ENCODE measurements at places on chromosomes 3 and 15.

DNA sequence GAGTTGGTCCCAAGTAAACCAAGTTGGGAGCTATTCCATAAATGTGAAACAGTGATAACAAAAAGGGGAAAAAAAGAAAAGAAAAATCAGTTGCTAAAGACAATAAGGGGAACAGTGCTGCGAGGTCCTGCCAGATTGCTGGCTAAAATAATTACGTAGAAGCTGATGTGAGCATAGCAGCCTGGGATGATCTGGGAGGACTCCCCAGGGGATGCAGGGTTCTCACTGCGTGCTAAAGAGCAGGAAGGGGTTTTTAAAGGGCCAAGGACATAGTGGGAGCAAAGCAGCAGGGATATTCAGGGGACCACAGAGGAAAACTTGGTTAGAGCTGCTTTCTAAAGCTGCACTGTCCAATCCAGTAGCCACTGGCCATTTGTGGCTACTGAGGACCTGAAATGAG lies 133.0 kb upstream of the UMPS start:
- DNase-seq = no peak

DNA sequence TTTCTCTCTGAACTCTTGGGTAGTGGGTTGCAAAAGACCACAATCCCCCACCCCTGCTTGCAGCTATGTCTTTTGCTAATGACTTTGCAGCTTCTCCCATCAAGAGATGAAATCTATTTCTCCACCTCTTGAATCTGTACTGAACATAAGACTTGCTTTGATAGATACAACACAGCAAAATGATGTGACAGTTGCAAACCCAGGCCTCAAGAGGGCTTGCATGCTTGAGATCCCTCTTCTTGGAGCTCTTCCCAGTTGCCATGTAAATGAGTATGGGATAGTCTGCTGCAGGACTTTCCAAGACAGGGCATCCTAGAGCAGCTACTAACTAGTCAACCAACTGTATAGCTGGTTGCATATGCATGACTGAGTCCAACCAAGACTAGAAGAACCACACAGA lies 783.6 kb downstream of the PDCD6IP start:
- DNase-seq = no peak

DNA sequence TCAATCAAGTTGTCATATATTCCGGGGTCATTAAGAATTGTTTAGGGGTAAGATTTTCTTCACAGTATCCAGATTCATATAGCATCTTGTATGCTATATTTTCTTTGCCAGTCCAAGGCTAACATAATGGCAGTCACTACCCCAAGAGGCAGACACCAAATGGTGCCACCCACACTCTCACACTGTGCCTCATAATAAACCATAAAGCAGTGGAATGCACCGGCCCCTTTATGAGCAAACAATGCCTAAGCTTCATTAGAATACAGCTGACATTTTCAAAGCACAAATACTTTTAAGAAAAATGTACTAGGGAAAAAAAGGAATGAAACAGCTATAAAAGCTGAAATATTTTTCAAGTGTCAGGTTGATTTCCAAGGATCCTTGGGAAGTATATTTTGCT lies 121.6 kb downstream of the TFDP2 start:
- DNase-seq = no peak

DNA sequence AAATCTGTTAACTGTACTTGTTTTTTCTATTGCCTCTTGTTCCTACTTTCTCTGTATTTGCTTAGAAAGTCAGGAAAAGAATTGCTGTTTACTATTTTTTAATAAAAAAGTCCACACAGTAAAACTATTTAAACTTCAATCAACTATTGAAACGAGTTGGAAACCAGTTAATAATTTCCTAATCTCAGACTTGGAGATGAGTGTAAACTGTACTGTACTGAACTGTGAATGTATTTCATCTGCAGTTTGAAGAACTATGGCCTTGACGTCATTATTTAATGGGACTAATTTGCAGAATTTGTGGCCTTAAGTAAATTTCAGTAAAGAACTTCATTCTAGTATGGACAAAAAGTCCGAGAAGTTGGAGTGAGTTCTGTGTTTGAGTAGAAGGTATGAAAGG lies 89.1 kb downstream of the LRRC28 start:
- no peak for DNase-seq

DNA sequence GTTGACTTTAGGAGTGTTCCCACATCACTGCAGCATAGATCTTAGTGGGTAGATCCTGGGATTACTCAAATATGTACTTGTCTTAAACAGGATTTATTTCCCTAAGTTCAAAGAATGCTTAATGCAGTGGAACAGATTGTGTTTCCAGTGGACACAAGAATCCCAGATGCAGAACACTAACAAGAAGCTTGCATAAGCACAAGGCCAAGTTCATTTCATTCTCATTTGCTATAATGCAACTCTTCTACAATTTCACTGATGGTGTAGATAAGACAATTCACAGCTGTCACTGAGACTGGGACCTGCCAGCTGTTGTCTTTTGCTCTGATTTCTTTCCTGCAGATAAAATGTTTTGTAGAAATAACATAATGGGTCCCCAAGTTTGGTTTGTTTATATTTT lies 225.6 kb downstream of the NFKBIZ start:
- DNase-seq = no peak

DNA sequence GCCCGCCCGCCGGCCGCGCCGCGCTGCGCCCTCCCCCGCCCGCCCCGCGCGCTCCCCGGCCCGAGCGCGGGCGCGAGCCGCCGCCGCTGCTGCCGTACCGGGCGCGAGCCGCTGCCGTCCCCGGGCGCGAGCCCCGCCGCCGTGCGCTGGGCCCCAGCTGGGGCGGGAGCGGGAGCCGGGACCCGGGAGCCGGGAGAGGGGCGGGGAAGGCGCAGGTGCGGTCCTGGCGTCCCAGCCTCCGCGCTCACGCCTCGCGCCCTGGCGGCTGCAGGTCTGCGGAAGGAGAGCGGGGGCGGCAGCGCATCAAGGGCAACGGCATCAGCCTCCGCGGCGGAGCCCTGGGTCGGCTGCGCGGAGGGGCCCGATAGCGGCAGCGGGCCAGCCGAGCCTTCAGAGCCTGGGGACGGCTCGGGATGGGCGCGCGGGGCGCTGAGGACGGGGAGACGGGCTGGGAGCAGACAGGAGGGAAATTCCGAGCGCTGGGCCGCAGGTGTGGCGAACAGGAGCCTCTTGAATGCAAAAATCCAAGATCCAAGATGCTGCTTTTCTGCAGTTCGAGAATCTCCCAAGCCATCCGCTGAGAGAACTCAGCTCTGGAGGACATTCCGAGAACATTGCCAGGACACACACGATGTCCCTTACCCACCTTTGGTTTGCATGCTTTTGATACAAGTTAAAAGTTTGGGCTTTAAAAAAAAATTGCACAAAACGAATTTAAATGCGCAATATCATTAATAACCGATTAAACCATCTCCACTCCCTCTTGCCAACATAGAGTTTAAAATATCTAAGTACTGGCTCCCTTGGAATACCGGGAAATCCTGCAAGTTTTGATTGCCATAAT lies 251.1 kb downstream of the TJP1 start:
- DNase-seq = peak; percentile 23

GRCh38 chr15:99096894-99097426 lies 7.9 kb upstream of the SYNM start:
- no peak for DNase-seq

GRCh38 chr15:94070356-94071295 lies 160.7 kb upstream of the MCTP2 start:
- no peak for DNase-seq

DNA sequence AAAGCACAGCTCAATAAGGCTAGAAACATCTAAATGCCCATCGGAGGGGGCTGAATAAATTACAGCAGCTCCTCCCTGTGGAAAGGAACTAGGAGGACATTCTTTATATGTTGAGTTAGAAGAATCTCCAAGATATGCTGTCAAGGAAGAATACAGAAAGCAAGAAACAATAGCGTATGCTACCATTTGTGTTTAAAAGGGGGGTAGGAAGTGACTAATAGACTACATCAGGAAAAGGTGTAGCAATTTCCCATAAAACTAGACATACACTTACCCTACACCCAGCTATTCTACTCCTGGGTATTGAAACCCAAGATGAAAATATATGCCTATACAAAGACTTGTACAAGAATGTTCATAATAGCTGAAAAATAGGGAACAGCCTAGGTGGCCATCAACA lies 21.6 kb downstream of the SEC61A1 start:
- DNase-seq = no peak

DNA sequence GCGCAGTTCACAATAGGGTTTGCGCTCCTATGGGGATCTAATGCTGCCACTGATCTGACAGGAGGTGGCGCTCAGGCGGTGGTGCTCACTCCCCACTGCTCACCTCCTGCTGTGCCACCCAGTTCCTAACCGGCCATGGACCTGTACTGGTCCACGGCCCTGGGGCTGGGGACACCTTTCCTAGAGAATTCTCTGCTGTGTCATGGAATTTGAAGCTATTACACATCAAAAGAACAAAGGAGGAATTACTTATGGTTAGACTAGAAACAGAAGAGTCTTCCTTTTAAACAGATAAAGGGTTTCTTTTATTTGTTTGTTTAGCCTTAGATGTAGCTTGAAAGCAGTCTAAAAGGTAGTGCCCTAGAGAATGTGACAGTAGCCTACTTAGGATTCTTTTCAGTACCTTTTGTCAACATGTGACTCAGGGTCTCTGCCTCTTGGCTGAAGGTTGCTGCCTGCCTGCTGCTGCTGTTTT lies 50.3 kb downstream of the PAK2 start:
- DNase-seq = no peak

DNA sequence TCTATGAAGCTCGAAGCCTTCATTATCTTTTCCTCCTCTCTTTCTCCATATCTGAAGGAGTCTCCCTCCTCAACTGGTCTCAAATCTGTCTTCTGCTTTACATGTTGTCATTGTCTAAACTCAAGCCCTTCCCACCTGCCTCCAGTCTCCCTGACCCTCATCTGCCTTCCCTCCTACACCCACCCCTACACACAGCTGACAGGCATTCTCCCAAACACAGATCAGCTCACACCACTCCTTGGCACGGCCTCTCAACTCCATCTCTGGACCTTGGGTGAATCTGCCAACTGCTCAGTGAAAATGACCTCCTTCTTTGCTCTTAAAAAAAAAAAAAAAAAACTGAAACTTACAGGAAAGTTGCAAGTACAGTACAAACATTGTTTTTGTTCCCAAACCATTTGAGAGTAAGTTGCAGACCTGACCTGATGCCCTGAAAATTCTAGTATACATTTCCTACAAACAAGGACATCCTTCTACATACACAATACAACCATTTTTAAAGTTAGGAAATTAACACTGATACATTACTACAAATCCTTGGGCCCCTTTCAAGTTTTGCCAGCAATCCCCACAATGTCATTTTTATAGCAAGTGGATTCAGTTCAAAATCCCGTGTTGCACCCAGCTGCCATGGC lies 49.4 kb upstream of the UBE2E1 start:
- DNase-seq = no peak

- no peak for DNase-seq
These were observed 18.1 kb upstream of the OR5AC2 start for GRCh38 chr3:98068824-98069223.

DNA sequence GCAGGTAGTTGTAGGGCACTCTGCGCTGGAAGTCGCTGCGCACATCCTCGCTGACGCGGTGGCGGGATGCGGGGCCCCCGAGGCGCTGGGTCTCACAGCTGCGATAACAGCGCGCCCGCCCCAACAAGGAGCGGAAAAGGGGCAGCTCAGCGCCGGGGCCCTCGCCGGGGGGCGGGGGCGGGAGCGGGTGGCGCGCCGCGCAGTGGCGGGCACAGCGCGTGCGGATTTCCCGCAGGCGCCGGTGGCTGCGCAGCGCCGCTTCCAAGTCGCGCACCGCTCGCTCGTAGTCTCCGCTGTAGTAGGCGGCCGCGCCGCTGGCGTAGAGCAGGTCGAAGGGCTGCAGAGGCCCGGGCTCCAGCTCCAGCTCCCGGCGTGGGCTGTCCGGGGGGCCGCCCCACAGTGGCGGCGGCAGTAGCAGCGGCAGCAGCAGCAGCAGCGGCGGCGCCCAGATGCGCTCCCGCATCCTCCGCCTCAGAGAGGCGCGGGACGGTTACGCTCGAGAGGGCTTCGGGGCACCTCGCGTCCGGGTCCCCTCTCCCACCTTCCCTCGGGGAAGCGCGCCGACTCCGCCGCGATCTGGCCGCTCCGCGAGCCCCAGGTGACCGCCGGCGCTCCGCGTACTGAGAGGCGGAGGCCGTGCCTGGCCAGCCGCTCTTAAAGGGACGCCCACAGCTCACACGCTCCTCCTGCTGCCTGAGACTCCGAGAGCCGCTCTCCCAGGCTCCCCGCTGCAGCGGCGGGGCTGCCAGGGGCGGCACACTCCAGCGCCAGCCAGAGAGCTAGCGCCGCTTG lies at the start of gene P3H2:
Gene P3H2 (minus strand): TSS at position 629 of the 792 bp plus-strand sequence. CDS start 166 bp downstream, at position 463.
- peak; percentile 66 for DNase-seq

DNA sequence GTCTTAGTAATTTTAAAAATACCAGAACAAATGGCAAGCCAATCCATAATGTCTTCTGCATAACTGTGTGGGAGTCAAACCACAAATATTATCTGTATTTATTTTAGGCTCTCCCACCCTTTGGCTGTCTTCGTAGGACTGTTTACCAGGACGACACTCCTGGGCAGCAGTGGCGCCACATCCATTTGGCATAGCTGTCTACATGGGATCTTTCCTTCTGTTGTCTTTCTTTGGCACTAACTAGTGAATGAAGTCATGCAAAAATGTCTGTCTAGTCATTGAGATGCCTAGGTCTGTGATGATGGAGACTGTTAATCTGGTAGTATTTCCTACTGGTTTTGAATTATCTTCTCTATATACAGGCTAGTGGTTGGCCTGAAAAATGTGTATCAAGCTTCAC lies 54.0 kb upstream of the CHMP2B start:
- no peak for DNase-seq

GRCh38 chr3:147614210-147614609 lies 205.0 kb downstream of the ZIC1 start:
- DNase-seq = no peak

GRCh38 chr3:173096140-173096539 lies 44.9 kb downstream of the SPATA16 start:
- no peak for DNase-seq

GRCh38 chr3:16456784-16457415 lies 56.6 kb downstream of the RFTN1 start:
- no peak for DNase-seq

DNA sequence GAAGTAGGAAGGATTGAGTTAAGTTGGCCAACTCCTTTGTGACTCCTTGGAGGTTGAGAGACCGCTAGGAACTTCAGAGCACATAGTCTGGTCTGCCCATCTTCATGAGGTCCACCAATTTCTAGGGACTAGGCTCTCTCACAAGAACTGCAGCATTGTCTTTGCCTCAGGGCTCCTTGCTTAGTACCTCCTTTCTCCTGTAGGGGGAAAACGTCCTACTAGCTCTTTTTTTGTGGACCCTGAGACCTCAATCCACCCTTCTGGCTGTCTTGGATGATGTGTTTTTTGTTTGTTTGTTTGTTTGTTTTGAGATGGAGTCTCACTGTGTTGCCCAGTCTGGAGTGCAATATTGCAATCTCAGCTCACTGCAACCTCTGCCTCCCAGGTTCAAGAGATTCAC lies 21.6 kb downstream of the REC114 start:
- DNase-seq = no peak

GRCh38 chr3:17013050-17013449 lies 128.3 kb downstream of the PLCL2 start:
- no peak for DNase-seq
